T-cell (primary cell): ENCODE measurements at places on chromosomes 3 and 15. TPM values are rescaled to one million over a fixed set of nuclear protein-coding genes. Genes with fewer than 3 reads are reported as not detected.

HMG20A gene
- total RNA-seq: 42.0 TPM

ST6GAL1 gene
- 148 TPM for total RNA-seq

- no peaks in the 10 kb centered on the region for H3K27me3 ChIP-seq
- peak overlapping the region; percentile 99 for H3K27ac ChIP-seq
- H3K4me1 ChIP-seq: peaks cover 12% of the 10 kb centered on the region
- no peaks in the 10 kb centered on the region for H3K36me3 ChIP-seq
These were observed 1.1 kb downstream of the GTF2E1 start for GRCh38 chr3:120743556-120744195.

DNA sequence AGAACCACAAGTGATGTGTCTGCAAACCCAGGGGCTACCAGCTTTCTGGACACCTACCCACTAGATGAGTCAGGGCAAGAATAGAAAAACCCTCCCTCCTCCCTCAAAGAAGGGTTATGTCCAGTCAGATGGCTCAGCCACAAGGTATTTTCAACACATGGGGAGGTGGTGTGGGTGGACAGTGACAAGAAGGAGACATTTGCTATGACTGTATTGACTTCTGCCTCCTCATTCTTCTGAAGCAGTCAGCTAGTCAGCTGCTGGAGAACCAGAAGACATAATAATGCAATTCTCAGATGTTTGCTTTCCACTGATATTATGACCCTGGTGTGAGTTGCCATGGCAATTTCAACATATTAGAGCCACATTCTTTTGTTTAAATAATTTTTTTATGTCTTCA is 66.7 kb upstream of the GOLGA8B start:
- no peak for DNase-seq
- no peaks in the 10 kb centered on the region for H3K4me1 ChIP-seq
- no peaks in the 10 kb centered on the region for H3K36me3 ChIP-seq
- no peak overlapping the region for H3K4me3 ChIP-seq

- H3K27me3 ChIP-seq: no peaks in the 10 kb centered on the region
- peaks cover 18% of the 10 kb centered on the region for H3K36me3 ChIP-seq
- H3K4me3 ChIP-seq: no peak overlapping the region
- peak overlapping the region; percentile 86 for H3K27ac ChIP-seq
These were observed 14.5 kb downstream of the TIGIT start for GRCh38 chr3:114308377-114308776.

DNA sequence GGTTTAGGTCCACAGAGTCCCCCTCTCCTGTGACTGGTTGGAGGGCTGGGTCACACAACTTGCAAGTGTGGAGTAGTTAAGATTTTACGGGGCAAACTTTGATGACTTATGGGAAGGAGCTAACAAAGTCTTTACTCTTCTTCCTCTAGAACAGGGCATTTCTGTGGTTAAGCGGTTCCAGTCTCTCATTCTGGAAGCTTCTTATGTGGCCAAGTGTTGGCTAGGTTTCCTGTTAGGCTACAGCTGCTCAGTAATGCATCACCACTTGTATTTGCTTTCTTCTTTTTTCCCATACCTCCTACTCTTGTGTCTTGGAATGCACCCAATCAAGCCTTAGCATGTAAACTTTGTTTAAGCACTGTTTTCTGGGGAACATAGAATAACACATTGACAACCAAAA is 100.6 kb upstream of the PLAAT1 start:
- no peaks in the 10 kb centered on the region for H3K4me1 ChIP-seq
- H3K27ac ChIP-seq: no peak overlapping the region
- H3K4me3 ChIP-seq: no peak overlapping the region
- H3K27me3 ChIP-seq: no peaks in the 10 kb centered on the region

DTWD1 gene
- total RNA-seq: 15.5 TPM

ALDH1L1 gene
- 0.20 TPM for total RNA-seq

DNA sequence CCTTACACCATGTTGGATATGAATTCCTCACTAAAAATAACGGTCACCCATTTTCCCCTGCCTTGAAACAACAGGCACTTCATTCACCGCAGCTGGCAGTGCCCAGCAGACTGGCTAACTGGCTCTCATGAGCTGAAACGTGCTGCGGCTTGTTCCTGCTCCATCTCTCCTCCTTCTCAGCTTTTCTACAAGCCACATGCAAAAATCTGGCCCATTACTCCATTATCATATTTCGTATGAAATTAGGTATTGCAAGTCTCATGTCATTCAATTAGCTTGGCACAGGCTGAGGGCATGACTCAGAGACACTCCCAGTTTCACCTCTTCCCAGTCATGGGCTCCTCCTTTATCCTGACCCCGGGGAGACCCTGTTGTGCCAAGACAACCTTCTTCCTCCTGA is 60.0 kb downstream of the MAGEF1 start:
- no peaks in the 10 kb centered on the region for H3K4me1 ChIP-seq
- H3K4me3 ChIP-seq: no peak overlapping the region
- no peak overlapping the region for H3K27ac ChIP-seq
- H3K27me3 ChIP-seq: peaks cover 24% of the 10 kb centered on the region

DNA sequence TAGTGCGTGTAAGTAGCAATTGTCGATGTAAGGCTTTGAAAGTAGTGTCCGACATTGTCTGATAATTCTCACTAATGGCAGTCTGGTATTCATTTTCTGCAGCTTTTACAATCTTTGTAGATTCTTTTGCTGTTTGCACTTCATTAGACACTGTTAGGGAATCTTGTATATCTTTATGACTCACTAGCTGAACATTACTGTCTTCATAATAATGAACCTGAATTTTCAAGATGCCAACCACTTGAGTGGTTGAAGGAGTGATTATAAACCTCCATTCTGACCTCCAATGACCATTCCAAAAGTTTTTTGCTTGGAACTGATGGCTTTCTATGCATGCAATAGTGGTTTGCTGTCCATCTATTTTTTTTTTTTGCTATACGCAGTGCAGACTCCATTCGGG is 76.4 kb upstream of the MFGE8 start:
- H3K27me3 ChIP-seq: no peaks in the 10 kb centered on the region
- no peaks in the 10 kb centered on the region for H3K36me3 ChIP-seq
- no peak overlapping the region for H3K27ac ChIP-seq

DNA sequence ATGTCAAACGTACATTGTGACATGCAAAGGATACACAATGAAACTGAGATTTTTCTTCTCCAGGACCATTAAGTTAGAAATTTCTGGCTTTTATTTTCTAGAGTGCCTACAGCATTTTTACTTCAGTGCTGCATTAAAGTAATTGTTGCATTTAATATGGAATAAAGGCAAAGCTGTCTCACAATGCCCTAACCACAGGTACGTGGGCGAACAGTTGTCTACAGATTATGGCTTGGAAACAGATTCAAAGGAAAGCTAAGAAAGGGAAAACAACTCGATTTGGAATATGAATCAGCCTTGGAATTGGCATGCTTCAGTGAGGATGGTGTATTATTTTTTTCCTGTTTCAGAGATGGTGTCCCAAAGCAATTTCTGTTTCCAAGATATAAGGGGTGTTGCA is 79.1 kb upstream of the TUSC7 start:
- H3K36me3 ChIP-seq: no peaks in the 10 kb centered on the region
- no peaks in the 10 kb centered on the region for H3K27me3 ChIP-seq
- no peak overlapping the region for H3K4me3 ChIP-seq

ADAMTSL3 gene
- 0.07 TPM for total RNA-seq

GRCh38 chr3:117553461-117553860 is 843.9 kb downstream of the TUSC7 start:
- no peak overlapping the region for H3K27ac ChIP-seq
- no peaks in the 10 kb centered on the region for H3K36me3 ChIP-seq
- DNase-seq: no peak
- H3K4me3 ChIP-seq: no peak overlapping the region

DNA sequence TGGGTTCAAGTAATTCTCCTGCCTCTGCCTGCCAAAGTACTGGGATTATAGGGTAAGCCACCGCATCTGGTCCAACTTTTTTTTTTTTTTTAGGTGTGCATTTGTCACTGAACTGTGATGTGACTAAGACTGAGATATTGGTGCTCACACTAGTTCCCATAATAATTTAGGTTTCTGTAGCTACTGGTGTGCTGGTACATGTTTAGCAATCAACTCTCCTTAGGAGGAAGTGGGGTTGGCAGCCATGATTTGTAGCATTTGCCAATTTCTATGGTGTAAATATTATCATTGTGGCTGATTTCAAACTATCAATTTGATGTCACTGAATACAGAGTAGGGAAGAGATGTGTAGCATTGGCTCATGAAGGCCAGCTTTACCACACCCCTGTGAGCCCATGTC is 372.7 kb downstream of the EDEM1 start:
- no peak overlapping the region for H3K4me3 ChIP-seq
- no peak for DNase-seq
- no peak overlapping the region for H3K27ac ChIP-seq

CPN2 gene
- total RNA-seq: 0.13 TPM

- no peaks in the 10 kb centered on the region for H3K4me1 ChIP-seq
- H3K36me3 ChIP-seq: no peaks in the 10 kb centered on the region
- H3K27ac ChIP-seq: no peak overlapping the region
- no peak overlapping the region for H3K4me3 ChIP-seq
These were observed 84.5 kb downstream of the WDR76 start for GRCh38 chr15:43911235-43911781.

DNA sequence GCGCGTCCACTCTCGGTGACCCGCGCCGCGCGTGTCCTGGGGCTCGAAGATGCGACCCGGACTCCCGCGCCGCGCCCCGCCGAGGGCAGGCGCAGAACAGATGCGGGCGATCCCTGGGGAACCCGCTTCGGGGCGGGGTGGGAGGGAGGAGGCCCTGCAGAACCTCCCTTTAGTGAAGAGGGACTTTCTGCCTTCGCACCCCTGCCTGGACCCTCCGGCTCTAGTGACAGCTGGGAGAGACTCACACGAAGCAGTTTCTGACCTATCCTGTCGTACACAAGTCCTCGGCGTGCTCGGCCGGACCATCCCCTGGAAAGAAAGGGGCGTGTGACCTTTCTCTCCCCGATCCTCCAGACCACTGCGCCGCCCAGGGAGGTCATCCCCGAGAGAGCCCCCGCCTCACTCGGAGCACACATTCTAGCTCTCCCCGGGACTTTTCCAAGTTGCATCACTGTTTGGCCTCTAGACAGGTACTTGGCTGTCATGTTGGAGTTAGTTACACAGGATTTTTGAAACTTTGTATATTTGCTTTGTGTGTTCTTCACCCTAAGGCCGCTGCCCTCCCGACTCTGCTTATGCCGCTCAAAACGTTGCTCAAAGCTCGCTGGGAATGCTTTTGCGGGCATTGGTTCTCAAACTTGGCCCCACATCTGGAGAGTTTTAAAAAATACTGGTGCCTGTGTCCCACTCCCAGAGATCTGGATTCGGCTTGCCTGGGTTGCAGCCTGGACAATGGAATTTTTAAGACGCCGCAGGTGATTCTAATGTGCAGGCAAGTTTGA is 582 bp downstream of the CGNL1 start:
- no peak overlapping the region for H3K27ac ChIP-seq
- no peaks in the 10 kb centered on the region for H3K36me3 ChIP-seq
- DNase-seq: no peak
- H3K4me3 ChIP-seq: no peak overlapping the region
- H3K27me3 ChIP-seq: peaks cover 54% of the 10 kb centered on the region

DNA sequence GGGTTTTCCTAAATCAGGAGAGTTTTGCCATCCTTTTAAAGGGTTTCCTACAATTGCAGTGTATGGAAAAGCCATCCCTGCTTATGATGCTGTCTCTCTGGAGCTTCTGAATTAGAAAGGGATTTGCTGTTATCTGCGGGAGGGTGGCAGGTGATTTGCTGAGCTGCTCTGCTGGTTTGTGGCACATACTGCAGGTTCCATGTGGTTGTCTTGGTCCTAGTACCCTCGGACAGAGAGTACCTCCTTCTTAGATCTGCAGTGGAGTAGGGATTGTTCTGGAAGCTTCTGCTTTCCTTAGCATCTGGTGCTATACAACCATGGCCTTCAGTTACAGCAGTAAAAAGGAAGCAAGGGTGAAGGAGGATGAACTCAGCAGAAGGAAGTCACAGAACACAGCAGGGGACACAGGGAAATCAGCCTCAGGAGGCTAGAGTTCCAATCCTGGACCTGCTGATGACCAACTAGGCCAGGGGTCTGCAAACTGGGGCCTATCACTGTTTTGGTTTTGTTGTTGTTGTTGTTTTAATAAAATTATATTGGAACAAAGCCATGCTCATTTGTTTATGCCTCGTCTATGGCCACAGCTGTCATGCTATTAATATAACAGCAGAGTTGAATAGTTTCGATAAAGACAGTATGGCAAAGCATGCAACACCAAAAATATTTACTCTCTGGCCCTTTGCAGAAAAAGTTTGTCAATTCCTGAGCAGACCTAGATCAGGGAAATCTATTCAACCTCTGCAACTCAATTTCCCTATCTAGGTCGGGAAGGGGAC is 39.5 kb downstream of the STARD5 start:
- H3K4me1 ChIP-seq: peaks cover 82% of the 10 kb centered on the region
- H3K36me3 ChIP-seq: no peaks in the 10 kb centered on the region
- peak overlapping the region; percentile 86 for H3K27ac ChIP-seq
- H3K27me3 ChIP-seq: no peaks in the 10 kb centered on the region
- H3K4me3 ChIP-seq: no peak overlapping the region

GPR176 gene
- total RNA-seq: not detected

- H3K36me3 ChIP-seq: no peaks in the 10 kb centered on the region
- no peaks in the 10 kb centered on the region for H3K27me3 ChIP-seq
- DNase-seq: no peak
- no peak overlapping the region for H3K27ac ChIP-seq
- H3K4me3 ChIP-seq: no peak overlapping the region
These were observed 37.0 kb downstream of the HDGFL3 start for GRCh38 chr15:83170474-83171165.

DNA sequence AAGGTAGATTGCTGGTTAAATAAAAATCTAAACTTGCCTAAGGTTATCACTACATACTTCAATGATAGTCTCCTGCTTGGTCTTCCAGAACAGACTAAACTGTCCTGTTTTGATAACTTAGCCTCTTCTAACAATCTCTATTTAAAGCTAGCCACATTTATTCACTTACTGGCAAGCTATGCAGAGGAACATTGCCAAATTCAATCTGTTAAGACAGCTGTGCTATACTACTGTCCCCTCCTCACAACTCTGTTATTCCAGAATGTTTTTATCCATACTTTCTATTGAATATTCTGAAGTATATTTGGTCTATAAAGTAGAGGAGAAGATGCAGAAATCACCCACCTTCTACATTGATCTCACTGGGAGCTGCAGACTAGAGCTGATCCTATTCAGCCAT is 594.0 kb upstream of the CCDC54 start:
- no peak overlapping the region for H3K27ac ChIP-seq
- H3K4me1 ChIP-seq: no peaks in the 10 kb centered on the region
- no peaks in the 10 kb centered on the region for H3K36me3 ChIP-seq
- no peak overlapping the region for H3K4me3 ChIP-seq
- no peak for DNase-seq

- H3K36me3 ChIP-seq: no peaks in the 10 kb centered on the region
- no peak overlapping the region for H3K27ac ChIP-seq
- no peaks in the 10 kb centered on the region for H3K4me1 ChIP-seq
- DNase-seq: no peak
- H3K27me3 ChIP-seq: no peaks in the 10 kb centered on the region
These were observed 135.8 kb upstream of the ABHD17C start for GRCh38 chr15:80559320-80559693.

- H3K4me1 ChIP-seq: peaks cover 5% of the 10 kb centered on the region
- no peaks in the 10 kb centered on the region for H3K36me3 ChIP-seq
- no peak overlapping the region for H3K4me3 ChIP-seq
- DNase-seq: no peak
These were observed 36.6 kb downstream of the LNP1 start for GRCh38 chr3:100437721-100438622.
